ENCODE measurements at places on chromosomes 7 and 10.

- DNase-seq, result no peak
Measured at GRCh38 chr10:98312349-98312748, 44.4 kb upstream of the LOXL4 start.

- DNase-seq, result no peak
Measured at GRCh38 chr7:149683181-149683580, 90.2 kb downstream of the ZNF467 start.

DNA sequence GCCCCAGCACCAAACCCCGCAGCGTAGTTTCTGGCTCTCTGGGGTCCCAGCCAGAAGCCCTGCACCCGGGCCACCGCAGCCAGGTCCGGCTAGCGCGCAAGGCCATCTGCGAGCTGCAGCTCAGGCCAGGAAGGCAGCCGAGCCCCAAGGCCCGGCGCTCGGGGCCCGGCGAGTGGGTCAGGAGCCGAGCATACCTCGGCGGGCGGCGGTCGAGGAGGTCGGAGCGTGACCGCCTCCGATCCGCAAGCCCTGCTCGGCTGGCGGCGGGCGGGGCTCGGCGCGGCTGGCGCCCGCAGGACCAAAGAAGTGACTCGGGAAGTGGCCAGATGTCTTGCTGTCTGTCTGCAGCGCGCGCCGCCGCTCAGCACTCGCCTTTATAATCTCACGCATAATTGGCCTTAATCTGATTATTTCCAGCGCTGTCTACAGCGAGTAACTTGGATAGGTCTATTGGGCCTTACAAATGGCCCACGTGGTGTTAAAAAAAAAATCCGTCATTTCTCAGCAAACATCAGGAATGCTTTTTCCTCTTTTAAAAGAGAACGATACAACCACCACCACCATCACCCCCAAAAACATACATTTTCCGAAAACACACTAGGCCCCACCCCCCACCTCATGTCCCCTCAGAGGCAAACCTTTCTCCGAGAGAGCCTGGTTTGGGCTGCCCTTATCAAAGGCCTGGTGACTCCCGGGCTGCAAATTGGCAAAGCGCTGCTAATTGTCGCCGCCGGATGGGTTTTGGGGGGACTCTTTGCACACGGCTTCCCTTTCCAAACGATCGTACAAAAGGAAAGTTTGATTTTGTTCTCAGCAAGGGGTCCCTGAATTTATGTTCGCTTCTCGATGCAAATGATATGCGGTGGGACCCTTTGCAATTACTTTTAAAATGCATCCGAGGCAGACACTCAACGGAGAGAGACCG, at the start of gene DRGX:
DRGX (minus strand) TSS at position 349 of the 925 bp plus-strand sequence. CDS start 649 bp downstream, outside the sequence.
- DNase-seq, result no peak

GRCh38 chr10:16765509-16766375, 51.5 kb downstream of the RSU1 start:
- no peak for DNase-seq

- no peak for DNase-seq
Measured at GRCh38 chr7:29045258-29046086, 87.3 kb upstream of the TRIL start.

GRCh38 chr7:149808311-149808710, 29.9 kb upstream of the ZNF862 start:
- no peak for DNase-seq

GRCh38 chr7:115133248-115133647, 211.4 kb downstream of the MDFIC start:
- DNase-seq, result no peak

DNA sequence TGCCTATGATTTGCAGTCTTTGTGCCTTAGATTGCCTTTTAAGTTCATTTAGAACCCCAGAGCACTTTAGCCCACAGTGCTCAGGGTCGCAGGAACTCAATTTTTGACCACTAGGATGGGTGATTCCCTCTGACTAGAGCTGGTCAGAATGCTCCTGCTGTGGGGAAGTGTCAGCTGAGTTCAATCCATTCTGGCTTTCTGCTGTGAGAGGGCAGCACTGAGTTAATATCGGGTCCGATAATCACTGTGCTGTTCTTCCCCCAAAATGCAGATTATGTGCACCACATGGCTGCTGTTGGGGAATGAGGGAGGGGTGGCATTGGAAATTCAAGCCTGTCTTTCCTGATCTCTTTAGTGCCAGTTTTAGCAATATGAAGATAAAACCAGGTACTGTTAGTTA, 886.4 kb downstream of the DNAJB9 start:
- DNase-seq, result no peak

DNA sequence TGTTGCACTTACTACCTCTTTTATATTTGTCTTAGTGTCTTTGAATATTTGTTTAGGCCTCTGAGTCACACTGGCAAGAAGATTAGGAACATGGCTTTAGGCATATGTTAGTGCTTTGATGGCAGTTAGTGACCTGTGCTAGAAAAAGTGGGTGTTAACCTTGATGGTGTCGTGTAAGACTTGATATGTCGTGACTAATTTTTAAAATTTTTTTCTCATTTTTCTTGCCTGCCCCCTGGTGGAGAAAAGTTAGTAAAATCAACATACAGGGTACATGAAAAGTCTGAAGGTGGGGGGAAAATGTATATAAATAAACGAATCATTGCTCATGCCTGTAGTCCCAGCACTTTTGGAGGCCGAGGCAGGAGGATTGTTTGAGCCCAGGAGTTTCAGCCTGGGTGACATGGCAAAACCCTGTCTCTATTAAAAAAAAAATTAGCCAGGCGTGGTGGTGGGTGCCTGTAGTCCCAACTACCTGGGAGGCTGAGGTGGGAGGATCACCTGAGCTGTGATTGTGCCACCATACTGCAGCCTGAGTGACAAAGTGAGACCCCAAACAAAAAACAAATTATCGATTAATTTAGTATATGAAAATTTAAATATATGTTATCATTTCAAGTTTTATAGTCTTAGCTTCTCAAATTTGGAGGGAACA, 44.6 kb downstream of the TAX1BP1 start:
- DNase-seq, result no peak

- DNase-seq, result no peak
Measured at GRCh38 chr7:24191362-24191761, 92.6 kb upstream of the NPY start.

DNA sequence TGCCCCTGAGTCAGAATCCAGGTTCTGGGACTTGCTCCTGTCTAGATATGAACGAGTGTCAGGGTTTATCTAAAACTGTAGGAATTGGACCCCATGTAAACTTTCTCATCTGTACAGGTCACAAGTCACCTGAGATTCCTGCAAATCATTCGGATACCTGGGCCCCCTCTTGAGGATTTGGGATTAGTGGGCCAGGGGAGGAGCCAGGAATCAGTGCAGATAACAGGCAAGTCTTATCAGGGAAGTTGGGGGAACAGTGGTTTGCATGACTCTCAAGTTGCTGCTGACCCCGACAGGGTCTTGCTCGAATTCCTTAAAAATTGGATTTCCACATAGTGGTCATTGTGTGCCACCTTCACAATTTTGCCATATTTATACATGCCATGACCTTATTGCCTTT, 188.4 kb upstream of the LYZL1 start:
- no peak for DNase-seq

GRCh38 chr10:97627731-97628130, 5.6 kb downstream of the MORN4 start:
- DNase-seq, result no peak
